ENCODE measurements at places on chromosomes 4 and X. TPM values are rescaled to one million over a fixed set of nuclear protein-coding genes. Genes with fewer than 3 reads are reported as not detected.

DNA sequence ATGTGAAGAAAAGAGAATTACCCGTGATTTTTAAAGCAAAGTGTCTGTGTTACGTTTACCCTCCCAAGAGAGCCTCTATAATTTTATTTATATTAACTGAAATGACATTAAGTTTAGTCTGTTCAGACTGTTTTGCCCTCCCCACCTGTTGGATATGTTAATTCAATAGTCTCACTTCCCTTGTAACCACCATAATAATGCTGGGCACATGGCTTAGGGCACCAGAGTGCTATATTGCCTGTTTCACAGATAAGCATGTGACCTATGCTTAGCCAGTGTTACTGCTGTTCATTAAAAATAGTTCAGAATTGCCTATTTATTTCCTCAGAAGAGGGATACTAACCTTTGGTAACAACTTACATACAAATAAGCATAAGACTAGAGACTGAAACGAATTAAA, 446.2 kb downstream of the FAT4 start:
- no peak for DNase-seq

- DNase-seq = no peak
These were observed 32.9 kb downstream of the LUZP4 start for GRCh38 chrX:115322375-115322774.

DNA sequence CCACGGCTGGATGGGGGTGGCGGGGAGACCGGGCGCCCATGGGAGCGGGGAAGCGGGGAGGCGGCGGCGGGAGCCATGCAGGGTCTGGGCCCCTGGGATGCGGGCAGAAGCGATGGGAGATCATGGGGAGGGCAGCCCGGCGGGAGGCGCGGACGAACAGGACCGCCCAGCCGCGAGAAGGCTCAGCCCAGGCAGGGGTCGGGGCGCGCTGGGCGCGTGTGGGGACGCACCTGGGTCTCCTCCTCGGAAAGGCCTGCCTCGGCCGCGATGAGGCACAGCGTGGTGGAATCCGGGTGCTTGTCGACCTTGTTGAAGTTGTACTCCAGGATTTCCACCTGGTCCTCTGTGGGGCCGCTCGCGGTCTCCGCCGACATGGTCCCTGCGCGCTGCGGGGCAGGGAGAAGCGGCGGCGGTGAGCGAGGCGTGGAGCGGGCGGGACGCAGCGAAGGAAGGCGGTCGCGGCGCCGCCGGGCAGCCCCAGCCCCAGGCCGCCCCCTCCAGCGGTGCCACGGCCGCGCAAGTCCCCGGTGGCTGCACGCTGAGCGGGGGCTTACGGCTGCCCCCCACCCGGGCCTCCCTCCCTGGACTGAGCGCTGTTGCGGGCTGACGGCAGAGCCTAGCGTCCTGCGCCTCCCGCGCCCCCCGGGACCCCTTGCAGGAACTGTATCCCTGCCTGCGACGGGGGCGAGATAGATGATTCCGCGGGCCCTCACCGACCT, 25.3 kb downstream of the HOPX start:
- DNase-seq = peak; percentile 26

- no peak for DNase-seq
These were observed 40.2 kb downstream of the KDM5C start for GRCh38 chrX:53184836-53185235.

- DNase-seq = no peak
These were observed 36.6 kb downstream of the FHL1 start for GRCh38 chrX:136183917-136184316.

- no peak for DNase-seq
These were observed 96.3 kb upstream of the ENPP6 start for GRCh38 chr4:184313702-184314659.

DNA sequence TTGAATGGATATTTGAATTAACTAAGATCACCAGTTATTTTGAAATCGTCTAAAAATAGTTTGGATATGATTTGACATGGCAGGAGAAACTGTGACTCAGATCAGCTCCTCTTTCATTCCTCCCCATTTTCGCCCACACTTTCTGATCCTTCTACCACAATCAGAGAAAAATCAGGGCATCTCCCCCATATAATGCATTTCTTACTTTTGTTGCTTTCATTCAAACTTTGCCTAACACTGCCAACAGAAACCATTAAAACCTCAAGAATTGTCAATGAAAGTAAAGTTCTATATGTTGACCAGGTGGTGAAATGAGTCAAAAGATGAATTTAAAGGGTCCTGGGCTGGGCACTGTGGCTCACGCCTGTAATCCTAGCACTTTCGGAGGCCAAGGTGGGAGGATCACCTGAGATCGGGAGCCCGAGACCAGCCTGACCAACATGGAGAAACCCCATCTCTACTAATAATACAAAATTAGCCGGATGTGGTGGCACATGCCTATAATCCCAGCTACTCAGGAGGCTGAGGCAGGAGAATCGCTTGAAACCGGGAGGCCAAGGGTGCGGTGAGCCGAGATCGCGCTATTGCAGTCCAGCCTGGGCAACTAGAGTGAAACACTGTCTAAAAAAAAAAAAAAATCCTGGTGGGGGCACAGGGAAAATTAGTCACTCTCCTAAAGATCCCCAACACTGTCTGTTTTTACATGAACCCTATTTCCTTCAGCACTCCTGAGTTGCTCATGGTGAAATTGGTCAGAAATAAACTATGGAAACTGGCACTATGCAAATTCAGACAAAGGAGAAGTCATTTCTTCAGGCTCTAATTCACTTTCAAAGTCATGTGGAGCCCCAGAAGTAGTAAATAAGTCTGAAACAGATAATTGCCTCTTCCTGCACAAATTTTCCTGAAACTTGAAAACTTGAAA, 122.8 kb upstream of the NOCT start:
- no peak for DNase-seq

- DNase-seq = no peak
These were observed 47.9 kb upstream of the GPR78 start for GRCh38 chr4:8532245-8532781.

- DNase-seq = no peak
These were observed 635.6 kb upstream of the PCDH10 start for GRCh38 chr4:132513491-132513890.

GRCh38 chr4:93839704-93840103, 11.2 kb downstream of the ATOH1 start:
- DNase-seq = no peak

GRCh38 chrX:149456476-149457245, 48.4 kb downstream of the IDS start:
- DNase-seq = no peak

DNA sequence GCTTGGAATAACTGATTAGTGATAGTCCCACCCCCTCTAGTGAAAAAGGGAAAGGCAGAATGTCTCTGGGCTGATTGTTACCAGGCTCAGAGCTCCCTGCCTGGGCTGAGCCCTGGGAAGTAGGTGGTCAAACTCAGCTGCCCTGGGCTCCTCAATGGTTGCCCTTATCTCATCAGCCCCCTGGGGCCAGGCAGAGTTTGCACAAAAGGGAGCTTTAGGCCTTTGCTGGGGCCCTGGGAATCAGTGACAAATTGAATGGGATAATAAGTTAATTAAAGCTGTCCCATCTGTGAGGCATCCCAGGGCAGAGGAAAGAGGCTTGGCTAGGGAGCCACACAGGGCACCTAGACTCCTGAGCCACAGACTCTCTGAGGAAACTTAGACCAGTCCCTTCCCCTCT, 89.0 kb downstream of the EFNB1 start:
- DNase-seq = no peak

DNA sequence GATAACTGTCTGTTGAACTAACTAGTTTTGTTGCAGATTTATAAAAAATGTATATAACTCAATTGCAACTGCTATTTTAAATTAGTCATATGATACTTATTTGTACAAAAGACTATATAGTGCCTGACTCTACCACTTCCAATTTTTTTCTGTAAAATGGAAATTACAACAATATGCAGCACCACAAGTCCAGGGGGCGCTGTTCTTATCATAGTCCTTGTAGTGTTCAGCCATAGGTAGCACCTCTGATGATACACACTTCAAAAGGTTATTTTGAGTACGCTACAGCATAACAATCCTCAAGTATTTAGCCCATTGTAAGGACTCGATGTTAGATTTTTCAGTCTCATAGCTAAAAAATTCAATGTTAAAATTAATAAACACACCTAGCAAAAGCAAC, 174.9 kb downstream of the CORIN start:
- DNase-seq = no peak

FAM184B gene
- polyA plus RNA-seq = 0.18 TPM

CTAG1B gene
- not detected for polyA plus RNA-seq

- no peak for DNase-seq
These were observed 83.8 kb upstream of the LCORL start for GRCh38 chr4:18105030-18106011.

DNA sequence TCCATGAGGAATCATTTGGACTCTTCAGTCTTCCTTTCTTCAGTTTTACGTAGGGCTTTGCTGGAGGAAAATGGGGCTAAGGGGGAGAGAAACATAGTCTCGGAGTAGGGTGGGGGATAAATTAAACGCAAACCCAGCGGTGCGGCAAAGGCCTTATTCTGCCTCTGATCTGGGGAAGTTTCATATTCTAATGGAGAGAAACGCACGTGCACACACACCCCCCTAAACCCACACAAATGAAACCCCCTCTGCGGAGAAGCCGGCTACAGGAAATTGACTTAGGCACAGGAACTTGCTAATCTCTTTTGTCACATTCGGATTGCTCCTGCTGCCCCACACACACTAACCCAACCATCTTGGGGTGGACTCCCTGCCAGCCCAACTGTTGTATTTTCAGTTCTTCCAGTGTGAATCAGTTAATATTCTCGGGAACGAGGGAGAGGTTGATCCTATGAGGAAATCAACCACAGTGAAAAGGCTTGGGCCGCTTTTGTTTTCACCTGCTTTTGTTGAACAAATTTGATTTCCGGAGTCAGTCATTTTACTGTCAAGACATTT, at the start of gene RHOH:
Gene RHOH (plus strand): TSS at position 308 of the 558 bp plus-strand sequence. CDS start 46,356 bp downstream, outside the sequence.
- no peak for DNase-seq

DOK7 gene
- polyA plus RNA-seq = 2.1 TPM

DNA sequence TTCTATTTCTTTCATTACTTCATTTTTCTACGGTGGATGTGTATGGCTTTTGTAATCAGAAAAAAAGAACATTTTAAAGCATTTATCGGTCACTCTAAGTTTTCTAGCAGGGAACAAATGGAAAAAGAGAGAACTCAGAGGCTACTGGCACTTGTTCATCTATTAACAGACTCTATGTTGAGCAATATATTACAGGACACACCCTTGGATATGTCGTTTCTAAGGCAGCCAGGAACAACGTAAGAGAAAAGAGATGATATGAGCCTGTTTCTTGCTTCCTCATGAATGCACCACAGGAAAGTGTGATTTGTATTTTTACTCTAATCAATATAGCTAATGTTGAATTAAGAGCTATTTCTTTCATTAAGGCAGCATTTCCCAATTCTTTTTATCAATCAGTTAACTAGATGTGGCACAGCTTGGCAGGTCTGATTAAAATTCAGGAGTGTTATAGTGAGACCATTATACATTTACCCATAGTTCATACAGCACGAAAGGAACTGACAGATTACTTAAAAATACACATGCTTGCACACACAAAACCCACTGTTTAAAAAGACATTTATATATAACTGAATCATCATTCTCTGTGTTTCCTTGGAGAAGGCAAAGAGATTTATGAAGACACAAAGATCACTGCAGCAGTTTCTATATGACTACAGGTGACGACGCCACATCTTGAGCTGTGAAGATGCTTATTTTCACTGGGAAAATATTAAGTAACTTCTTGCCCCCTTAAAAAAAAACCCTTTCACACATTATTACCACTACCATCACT, 13.0 kb downstream of the RAB9B start:
- no peak for DNase-seq

MAGEA4 gene
- not detected for polyA plus RNA-seq

CT45A5 gene
- 48.3 TPM for polyA plus RNA-seq

GRCh38 chr4:102734116-102734515, 26.7 kb downstream of the MANBA start:
- no peak for DNase-seq

RTL5 gene
- 29.1 TPM for polyA plus RNA-seq

GRCh38 chr4:163913571-163913970, 419.1 kb downstream of the TMA16 start:
- no peak for DNase-seq

NUP62CL gene
- polyA plus RNA-seq = 7.3 TPM

DNA sequence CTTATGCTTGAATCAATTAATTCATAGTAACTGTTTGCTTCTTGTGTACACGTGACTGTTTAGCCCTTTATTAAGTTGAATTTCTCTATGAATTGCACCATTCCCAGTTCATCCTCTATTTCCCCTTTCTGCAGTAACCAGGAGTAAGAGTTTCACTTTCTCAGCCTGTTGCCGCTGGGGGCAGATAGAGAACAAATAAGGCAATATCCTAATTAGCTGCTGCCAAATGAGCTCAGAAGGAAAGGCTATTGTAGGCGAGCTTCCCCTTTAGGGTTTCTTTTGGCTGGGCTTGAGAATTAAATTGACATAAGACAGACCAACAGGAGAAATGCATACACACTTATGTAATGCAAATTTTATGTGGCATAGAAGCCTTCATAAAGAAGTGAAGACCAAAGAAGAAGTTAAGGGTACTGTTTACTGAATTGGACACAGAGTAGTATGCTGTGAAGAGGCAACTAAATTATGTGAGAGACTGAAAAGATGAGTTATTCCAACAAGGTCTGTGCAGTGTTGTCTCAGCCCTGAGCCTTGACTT, 1594.7 kb downstream of the TECRL start:
- no peak for DNase-seq

GRCh38 chr4:133146574-133147241, 2.4 kb upstream of the PCDH10 start:
- DNase-seq = peak; percentile 41

GRCh38 chr4:93066749-93067148, 761.8 kb upstream of the ATOH1 start:
- DNase-seq = no peak

CXCL3 gene
- polyA plus RNA-seq = 1.2 TPM

BBS7 gene
- polyA plus RNA-seq = 33.5 TPM

USP17L15 gene
- not detected for polyA plus RNA-seq

DNA sequence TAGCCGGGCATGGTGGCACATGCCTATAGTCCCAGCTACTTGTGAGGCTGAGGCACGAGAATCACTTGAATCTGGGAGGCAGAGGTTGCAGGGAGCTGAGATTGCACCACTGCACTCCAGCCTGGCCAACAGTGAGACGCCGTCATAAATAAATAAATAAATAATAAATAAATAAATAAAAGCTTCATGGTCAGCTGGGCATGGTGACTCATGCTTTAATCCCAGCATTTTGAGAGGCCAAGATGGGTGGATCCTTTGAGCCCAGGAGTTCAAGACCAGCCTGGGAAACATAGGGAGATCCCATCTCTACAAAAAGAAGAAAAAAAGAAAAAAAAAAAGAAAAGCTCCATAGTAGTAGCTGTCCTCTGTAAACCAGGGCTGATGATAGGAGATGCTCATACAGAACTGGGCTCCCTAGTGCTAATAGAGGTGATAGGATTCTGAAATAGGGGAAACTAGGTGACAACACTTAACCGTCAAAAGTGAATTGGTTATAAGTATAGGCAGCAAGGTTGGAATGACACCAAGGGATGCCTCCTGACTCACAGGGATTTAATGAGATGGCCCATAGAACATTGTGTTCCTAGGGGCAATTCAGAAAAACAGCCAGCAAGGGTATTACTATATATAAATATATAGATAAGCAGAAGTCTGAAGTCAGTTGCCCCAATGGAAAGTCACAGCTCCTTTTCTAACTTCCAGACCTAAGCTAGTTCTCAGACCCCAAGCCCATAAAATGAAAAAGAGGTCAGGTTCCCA, 41.8 kb upstream of the ARHGEF6 start:
- DNase-seq = no peak

All from right lung (tissue), 10 donors.